ENCODE measurements at places on chromosomes 12 and 14. TPM values are rescaled to one million over a fixed set of nuclear protein-coding genes. Genes with fewer than 3 reads are reported as not detected.
A peak's percentile ranks its signal among the peaks of the same experiment; 100 is the strongest.

DNA sequence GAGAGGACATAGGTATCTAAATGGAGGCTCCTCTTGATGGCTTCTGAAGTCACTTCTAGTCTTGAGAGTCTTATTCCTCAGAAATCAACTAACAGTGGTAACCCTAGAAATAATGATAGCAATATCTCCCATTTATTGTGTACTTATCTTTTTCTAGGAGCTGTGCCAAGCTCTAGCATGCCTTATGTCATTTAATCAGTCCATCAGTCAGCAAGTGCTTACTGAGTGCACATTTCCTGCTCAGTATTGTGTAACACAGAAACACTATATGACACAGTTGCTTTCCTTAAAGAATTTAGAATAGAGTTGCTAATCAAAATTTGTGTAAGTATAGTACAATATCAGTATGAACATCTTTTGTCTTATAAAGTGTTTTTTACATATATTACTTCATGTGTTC is 36.6 kb downstream of the KRT76 start:
- no peak for DNase-seq

Gene NPFF
- not detected for total RNA-seq

GRCh38 chr14:75411214-75411540 is 16.6 kb upstream of the JDP2 start:
- DNase-seq = no peak

- no peak for DNase-seq
Measured at GRCh38 chr14:24224618-24225071, 7.5 kb downstream of the NEDD8 start.

Gene CISTR
- total RNA-seq = not detected

Gene ADCK1
- total RNA-seq = 10.8 TPM

- no peak for DNase-seq
Measured at GRCh38 chr12:51390891-51391282, 319 bp downstream of the GALNT6 start.

DNA sequence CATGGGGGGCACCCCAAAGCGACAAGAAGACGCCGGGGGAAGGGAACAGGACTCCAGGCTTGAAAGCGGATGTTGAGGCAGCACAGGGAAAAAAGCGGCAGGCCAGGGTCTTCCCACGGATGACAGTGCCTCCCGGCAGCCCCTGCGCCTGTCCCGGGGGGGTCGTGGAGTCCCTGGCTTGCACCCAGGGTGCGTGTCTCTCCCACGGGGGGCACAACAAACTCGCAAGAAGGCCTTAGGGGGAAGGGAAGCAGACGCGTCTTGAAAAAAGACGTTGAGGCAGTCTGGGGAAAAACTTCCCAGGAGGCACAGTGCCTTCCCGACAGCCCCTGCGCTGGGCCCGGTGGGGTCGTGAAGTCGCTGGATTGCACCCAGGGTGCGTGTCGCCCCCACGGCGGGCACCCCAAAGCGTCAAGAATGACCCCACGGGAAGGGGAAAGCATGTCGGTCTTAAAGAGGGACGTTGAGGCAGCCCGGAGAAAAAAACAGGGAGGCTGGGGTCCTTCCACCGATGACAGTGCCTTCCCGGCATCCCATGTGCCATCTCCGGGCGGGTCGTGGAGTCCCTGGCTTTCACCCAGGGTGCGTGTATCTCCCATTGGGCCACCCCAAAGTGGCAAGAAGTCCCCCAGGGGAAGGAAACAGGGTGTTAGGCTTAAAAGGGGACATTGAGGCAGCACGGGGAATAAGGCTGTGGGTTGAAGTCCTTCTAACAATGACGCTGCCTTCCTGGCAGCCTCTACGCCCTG is 159.9 kb upstream of the ALG10B start:
- DNase-seq = peak; percentile 71

GRCh38 chr12:57881475-57881874 is 34.9 kb upstream of the CTDSP2 start:
- DNase-seq = no peak

GRCh38 chr12:88495031-88495430 is 85.2 kb downstream of the KITLG start:
- no peak for DNase-seq

- DNase-seq = no peak
Measured at GRCh38 chr14:78512021-78512420, 341.8 kb downstream of the NRXN3 start.

Gene TDRD9
- total RNA-seq = 0.74 TPM

DNA sequence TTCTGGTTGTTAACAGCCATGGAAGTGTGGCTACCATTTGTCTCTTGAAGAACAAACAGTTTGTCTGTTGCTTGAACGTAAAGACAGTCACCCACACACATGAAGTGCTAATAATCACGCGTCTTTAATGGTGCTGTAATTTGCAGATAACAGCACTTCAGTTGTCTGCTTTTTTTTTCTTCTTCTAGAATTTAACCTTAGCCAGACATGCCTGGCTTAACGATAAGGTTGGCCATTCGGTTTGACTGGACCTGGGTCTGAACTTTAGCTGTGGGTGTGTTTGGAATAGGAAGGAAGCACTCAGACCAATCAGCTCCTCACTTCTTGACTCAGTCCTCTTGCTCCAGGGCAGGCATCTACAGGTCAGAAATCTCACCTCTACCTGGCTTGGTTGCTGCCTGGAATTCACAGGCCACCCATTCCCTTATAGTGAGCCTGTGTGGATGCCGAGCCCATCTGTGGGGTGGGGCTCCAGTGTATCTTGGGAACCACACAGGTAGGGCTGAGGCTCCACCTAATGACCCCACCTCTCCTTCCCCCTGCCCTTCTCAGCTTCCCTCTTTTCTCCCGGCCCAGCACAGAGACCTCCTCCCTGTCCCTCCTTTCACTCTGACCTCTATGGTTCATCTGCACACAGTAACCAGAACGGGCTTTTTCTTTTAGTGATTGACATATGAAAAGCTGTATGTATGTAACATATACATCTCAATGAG is 246.4 kb upstream of the PWP1 start:
- no peak for DNase-seq

DNA sequence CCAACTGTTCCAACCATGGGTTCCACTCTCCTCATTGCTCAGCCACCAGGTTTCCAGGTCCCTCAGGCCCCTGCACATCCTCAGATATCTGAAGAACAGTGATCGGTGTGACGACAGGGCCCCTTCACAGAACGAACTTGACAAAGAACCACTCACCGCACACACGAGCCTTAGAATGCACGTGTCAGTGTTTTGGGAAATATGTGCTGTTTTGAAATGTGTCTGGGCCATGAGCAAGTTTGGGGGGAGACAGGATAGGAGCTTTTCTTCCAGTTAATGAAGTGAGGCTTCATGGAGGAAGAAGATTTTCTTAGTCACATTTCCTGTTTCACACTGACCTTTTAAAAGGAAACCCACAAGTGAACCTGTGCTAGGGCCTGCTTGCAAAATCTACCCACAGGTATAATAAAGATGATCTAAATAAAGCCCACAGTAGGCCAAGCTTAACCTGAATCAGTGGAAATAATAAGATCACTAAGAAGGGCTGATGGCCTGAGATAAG is 58.6 kb downstream of the ZFP36L1 start:
- no peak for DNase-seq

Gene SCYL2
- total RNA-seq = 48.1 TPM

- DNase-seq = no peak
Measured at GRCh38 chr14:44720707-44721106, 213.6 kb upstream of the FSCB start.

DNA sequence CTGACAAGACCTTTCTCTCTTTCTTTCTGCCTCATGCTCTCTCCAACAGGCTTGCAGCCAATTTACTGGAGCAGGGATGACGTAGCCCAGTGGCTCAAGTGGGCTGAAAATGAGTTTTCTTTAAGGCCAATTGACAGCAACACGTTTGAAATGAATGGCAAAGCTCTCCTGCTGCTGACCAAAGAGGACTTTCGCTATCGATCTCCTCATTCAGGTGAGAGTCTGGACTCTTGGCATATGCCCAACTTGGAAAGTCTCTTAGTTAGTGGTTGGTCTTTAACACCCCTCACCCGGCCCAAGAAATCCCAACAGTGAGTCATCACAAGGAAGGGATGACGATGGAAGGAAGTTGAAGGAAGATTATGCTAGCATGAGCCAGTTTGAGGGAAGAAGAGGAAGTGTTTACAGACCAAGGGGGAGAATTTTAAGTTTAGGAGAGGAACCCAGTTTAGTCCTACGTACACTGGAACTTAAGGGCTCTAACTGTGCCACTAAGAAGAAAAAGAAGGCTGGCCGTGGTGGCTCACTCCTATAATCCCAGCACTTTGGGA is 189.7 kb downstream of the ETV6 start:
- DNase-seq = no peak

DNA sequence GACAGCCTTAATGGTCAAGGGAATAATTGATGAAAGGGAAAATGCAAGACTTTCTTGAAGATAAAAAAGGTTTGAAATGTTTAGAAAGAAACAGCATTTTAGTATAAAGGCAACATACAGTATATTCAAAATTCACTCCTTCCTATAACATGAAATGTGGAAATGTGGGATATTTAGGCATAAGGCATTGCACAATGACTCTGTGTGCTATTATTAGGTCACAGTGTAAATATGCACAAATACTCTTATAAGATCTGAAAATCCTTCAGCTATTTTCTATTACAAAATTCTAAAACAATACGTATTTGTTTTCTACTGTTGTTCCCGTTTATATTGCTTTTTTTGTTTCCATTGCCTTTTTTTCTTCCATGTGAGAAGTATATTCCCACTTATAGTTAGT is 127.7 kb downstream of the SLC16A7 start:
- DNase-seq = no peak

DNA sequence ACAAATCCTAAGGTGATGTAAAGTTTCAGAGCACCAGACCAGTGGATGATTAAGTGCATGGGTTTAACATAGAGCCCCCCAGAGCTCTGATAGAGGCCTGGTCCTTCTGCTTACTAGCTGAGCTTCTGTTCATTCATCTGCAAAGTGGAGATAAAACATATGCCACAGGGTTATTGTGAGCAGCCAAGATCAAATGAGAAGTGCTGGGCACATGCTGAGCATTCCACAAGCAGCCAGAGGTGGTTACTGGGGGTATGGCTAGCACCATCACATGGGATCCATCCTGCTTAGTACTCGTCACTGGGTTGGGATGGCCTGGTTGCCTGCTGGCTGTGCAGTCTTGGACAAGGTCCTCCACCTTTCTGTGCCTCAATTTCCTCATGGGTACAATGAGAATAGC is 18.0 kb upstream of the SMUG1 start:
- DNase-seq = no peak

Gene KCNC2
- 0.25 TPM for total RNA-seq
